ENCODE measurements at places on chromosomes 1 and 21.
A peak's percentile ranks its signal among the peaks of the same experiment; 100 is the strongest.

GRCh38 chr21:41328660-41329607 is 12.3 kb downstream of the FAM3B start:
- DNase-seq, result no peak

DNA sequence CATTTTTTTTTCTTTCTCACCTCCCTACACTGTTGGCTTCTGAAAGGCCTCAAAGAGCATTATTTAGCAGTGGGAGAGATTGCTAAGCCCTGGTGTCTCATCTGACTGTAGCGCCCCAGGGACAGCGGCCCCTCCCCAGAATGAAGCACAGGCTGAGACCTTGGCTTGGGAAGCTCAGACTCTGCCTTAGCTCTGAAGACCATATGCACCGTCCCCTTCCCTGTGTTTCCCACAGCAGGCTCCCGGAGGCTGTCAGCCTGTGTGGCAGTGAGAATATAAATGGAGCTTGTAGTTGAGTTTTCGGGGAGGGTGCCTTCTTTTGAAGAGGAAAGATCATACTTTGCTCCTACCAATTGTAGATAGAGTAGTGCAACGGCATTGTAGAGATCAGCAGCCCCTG is 25.3 kb downstream of the SMYD2 start:
- DNase-seq, result no peak

GRCh38 chr1:93414749-93415148 is 33.2 kb upstream of the FNBP1L start:
- DNase-seq, result no peak

- DNase-seq, result no peak
These were observed 72.9 kb upstream of the ZNF678 start for GRCh38 chr1:227490478-227490877.

GRCh38 chr1:44401256-44402228 is 3.5 kb upstream of the RNF220 start:
- no peak for DNase-seq

DNA sequence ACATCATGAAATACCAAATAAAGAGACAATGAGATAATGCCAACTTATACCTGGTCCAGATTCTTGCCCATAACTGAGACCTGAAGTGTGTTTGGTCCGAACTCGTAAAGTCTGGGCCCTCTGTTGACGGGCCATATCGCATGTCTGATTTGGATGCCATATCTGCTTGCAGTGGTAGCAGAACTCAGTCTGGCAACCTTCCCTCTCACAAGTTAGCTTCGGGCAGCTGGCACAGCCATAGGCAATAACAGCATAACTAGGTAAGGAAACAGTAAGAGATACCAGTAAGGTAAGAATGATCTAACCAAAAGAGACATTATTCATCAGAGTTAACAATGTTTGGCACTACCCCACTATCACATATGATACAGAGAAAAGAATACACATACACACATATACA is 15.1 kb downstream of the RNF19B start:
- DNase-seq, result no peak

GRCh38 chr21:44653656-44654575 is 543 bp downstream of the KRTAP12-4 start:
- DNase-seq, result peak; percentile 33

DNA sequence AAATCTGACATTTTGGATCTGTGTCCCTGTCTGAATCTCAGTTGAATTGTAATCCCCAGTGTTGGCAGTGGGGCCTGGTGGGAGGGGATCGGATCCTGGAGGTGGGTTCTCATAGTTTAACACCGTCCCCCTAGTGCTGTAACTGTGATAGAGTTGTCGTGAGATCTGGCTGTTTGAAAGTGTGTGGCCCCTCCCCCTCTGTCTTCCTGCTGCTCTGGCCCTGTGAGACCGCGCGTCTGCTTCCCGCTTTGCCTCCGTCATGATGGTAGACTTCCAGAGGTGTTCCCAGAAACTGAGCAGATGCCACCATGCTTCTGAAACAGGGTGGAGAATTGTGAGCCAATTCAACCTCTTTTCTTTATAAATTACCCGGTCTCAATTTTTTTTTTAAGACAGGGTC is 25.0 kb downstream of the AGPAT3 start:
- DNase-seq, result no peak

- no peak for DNase-seq
These were observed 59.3 kb upstream of the GNG12 start for GRCh38 chr1:67892476-67893125.

DNA sequence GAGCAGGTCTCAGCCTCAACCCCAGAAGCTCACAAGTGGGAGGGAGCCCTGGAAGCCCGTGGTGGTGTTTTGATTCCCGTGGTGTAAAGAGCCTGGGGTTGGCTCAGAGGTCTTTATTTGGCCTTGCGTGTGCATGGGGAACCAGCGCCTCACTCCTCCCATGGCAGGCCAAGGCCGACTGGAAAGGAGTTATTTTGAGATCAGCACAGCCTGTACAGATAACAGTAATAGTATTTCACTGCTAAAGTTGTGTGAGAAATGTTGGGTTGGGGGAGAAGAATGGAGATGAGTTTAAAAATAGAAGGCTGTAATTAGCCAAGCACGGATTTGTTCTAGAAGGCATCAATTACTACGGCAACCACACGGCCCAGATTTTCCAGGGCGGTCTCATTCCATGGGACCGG is 186.5 kb downstream of the DYRK1A start:
- no peak for DNase-seq

DNA sequence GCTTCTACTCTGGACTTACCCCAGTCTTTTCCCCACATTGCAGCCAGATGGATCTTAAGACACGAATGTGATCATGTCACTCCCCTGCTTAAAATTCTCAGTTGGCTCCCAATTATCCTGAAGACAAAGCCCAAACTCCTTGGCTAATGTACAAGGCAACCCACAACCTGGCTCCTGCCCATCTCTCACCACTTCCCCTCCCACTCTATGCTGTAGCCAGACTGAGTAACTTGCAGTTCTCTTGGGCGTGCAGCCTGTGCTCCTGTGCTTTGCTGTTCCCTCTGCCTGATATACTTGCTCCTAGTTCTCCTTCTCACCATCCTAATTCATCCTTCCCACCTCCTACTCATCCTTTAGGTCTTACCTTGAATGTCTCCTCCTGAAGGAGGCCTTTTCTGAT is 56.2 kb downstream of the LGR6 start:
- no peak for DNase-seq

DNA sequence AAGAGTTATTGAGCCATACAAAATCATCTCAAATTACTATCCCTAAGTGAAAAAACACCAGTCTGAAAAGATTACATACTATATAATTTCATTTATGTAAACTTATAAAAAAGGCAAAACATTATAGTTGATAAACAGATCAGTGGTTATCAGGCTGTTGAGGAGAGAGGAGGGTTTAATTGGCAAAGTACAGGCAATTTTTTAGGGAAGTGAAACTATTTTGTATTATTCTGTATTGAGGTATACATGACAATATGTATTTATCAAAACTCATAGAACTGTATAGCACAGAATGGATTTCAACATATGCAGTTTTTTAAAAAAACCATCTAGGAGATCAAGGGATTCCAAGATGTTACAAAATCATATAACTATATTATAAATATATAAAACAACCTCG is 403.7 kb downstream of the LTN1 start:
- no peak for DNase-seq

DNA sequence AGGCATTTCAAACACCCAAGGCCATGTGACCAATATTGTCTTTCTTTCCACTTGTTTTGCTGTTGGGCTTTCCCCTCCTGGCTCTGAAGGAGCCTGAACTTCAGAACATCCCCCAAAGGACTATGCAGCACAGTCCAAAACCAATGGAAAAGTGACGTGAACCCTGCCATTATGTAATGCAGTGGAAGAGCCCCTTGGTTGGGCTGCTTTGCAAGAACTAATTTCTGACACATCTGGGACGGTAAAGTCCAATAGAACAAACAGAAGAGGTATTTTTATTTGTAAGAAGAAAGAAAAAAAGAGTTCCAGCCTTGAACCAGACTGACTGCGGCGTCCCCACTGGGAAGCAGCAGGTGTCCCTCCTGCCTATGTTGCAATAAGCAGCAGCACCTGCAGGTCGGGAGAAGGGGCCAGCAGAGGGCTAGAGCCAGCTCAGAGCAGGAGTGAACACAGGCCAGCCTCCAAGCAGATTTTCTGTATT is 116.7 kb downstream of the CDC7 start:
- no peak for DNase-seq

DNA sequence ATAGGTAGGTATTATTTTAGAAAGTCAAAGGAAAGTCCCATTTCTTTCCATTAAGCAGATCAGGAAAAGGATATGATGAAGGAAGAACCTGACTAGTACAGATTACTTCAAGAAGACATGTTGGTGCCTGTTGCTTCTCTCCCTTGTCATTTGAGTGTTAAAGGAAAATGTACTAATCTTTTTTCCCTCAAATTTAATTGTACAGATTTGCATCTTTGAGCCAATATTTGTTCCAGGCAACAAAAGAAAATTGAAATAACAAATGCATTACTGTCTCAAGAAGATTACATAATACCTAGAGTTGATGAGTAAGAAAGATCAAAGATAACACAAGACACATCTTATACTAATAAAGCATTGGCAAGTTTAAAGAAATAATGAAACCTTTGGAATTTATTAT is 566.9 kb upstream of the ZP4 start:
- DNase-seq, result no peak

- DNase-seq, result no peak
These were observed 341.5 kb upstream of the ZP4 start for GRCh38 chr1:238232084-238232710.

GRCh38 chr1:161068306-161069234 is 1.1 kb downstream of the ARHGAP30 start:
- peak; percentile 72 for DNase-seq

DNA sequence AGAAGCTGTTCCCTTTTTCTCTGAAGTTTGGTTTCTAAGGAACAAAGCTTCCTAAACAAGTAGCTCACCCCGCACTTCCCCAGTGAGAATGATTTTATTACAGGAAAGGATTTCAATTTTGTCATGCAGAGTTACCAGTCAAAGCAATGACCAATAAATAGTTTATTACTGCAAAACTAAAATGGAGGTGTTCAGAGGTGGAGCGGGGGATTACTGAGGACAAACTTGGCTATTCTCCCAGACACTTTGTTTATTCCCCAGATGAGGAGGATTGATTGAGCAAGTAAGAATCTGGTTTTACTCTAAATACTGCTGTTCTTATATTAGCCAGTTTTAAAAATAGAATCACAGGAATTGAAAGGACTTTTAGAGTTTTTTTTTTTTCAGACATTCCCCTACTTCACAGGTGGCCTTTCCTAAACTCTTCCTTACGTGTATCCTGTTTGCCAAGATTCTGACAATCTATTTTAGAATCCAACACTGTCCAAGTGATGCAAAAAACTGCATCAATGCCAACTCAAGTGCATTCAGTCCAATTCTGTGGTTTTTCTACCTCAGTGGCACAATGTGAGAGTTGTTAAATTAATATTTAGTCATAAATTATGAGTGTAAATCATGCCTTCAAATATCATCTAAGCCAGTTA is 136.1 kb downstream of the TNFSF18 start:
- DNase-seq, result no peak

DNA sequence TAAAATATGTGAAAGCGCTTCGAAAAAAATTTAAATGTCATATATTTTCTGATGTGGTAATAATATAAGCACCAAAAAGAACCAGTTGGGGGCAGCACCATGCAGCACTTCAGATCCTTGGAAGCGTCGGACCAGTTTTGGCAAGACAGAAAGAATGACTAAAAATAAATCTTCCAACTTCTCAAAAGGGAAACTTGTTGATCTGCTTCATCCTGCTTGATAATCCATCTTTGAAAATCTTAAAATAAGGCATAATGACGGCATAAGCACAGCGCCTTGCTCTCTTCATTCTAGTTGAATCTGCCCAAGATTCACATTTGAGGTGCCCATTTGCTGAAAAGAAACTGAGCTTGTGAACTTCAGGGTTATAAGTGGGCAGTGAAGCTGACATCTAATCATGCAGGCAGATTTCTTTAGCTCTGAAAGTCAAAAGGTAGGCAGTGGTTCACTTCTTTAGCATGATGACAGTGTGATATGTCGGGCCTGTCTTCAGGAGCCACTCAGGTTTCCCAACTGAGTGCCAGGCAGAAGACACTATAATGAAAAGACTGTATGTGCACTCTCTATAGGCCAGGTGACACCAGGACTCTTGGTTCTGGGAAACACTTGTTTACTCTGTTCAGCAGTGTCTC is 19.8 kb upstream of the MUTYH start:
- DNase-seq, result peak; percentile 17

DNA sequence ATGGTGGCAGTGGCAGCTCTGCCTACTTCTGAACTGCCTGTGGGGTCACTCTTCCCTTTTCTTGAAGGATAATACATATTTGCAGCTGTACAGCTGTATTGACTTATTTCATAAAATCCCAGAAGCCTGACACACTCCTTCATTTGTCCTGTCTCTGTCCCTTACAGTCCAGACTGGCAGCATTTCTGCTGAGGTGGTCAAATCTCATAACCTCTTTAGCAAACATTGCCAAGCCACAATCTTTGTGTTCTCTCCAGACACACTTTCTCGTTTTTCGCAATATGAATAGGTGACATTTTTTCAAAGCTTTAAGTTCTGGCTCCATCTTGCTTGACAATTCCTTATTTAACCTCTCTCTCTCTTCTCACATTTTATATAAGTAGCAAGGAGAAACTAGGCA is 15.2 kb downstream of the LY9 start:
- no peak for DNase-seq
